AG10803 (cell line): ENCODE measurements at places on chromosomes 7 and 10.

GRCh38 chr10:18204039-18204835 lies 64.0 kb downstream of the CACNB2 start:
- DNase-seq: no peak

DNA sequence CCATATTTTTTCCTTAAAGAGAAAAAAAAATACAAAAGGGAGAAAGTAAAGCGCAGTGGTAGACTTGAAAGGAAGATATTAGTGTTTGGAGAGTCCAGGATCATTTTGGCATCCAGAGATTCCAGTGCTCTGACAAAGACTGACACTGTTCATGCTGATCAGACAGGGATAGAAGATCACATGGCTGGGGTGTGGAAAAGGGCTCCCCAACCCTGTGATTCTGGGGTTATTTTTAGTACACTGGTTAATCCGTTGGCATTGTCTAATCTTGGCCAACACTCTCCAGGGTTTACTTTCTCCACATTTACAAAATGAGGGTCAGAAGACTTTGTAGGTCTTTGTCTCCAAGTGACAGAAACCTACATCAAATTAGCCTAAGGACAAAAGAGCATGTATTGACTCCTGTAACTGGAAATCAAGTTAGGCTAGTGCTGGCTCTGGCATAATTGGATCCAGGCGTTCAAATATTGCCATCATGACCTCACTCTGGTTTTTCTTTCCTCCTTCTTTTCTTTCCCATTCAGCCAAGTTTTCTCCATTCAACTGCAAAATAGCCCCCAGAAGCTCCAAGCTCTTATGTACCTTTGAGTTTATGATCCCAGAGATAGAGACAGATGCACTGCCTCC lies 181.6 kb downstream of the PHTF2 start:
- DNase-seq: no peak

GRCh38 chr7:26593896-26594295 lies 270.5 kb downstream of the SKAP2 start:
- DNase-seq: no peak

GRCh38 chr10:19977097-19977521 lies 160.9 kb downstream of the PLXDC2 start:
- DNase-seq: no peak

- no peak for DNase-seq
Measured at GRCh38 chr7:7751243-7752092, 33.1 kb upstream of the RPA3 start.

- DNase-seq: peak; percentile 47
Measured at GRCh38 chr7:5557920-5558401, 134.3 kb upstream of the TNRC18 start.

DNA sequence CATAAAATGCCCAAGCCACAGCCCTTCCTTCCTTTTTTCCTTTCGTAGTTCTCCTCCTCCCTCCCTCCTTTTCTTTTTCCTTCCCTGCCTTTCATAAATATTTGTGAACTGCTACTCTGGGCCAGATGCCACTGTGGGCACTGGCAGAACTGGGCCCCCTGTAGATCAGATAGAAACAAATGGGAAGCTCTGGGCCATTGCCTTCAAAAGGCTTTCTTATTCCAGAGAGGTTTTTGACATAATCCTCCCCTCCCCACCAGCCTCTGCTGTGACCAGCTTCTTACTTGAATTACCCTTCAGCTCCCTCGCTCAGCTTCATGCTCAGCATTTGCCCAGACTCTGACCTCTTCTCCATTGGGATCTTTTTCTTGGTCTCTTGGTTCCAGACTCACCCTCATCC lies 886.8 kb downstream of the LRMDA start:
- DNase-seq: no peak

GRCh38 chr10:1668399-1668798 lies 68.9 kb downstream of the ADARB2 start:
- DNase-seq: no peak

GRCh38 chr10:3714531-3714930 lies 70.5 kb downstream of the KLF6 start:
- no peak for DNase-seq

DNA sequence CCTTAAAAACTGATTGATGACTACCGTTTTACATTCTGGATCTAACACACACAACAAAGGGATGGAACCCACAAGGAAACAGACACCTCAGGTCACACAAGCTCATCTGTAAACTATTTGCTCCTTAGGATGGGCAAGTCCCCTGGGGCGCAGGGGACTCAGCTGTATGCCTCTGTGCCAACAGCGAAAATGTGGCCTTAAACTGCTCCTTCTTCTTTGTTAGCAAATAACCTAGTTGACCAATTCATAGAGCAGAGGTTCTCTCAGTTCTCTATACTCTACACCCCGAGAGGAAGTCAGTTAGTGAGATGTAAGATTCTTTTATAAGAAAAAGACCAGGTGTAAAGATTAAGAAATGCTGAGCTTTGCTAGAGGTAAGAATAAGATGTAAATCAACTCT lies 181.9 kb upstream of the PRSS58 start:
- DNase-seq: no peak
